RWPE2 (cell line): ENCODE measurements at places on chromosomes 12 and 14.

DNA sequence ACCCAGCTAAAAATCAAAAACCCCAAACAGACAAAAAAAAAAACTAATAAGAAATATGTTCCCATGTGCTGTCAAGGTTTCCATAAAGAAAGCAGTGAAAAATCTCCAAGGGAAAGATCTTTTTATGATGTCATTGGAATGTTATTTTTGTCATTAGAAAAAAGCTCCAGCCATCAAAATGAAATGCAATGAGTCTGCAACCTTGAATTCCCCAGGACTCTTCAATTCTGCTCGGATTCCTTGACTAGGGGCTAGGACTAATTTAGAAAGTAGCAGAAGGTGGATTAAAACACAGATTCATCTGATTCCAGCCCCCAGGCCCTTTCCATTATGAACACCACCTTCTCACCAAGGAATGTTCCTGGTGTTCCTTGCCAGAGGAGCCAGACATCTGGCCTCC is 6.0 kb upstream of the PCNX1 start:
- no peak for DNase-seq
- no peak overlapping the region for H3K4me3 ChIP-seq
- no peaks in the 10 kb centered on the region for H3K27me3 ChIP-seq
- peaks cover 13% of the 10 kb centered on the region for H3K4me1 ChIP-seq
- H3K36me3 ChIP-seq, result no peaks in the 10 kb centered on the region

- no peaks in the 10 kb centered on the region for H3K36me3 ChIP-seq
- no peaks in the 10 kb centered on the region for H3K4me1 ChIP-seq
- no peak for DNase-seq
- no peak overlapping the region for H3K27ac ChIP-seq
- no peak overlapping the region for H3K4me3 ChIP-seq
- H3K27me3 ChIP-seq, result no peaks in the 10 kb centered on the region
These were observed 103.7 kb downstream of the ETV6 start for GRCh38 chr12:11753150-11753499.

DNA sequence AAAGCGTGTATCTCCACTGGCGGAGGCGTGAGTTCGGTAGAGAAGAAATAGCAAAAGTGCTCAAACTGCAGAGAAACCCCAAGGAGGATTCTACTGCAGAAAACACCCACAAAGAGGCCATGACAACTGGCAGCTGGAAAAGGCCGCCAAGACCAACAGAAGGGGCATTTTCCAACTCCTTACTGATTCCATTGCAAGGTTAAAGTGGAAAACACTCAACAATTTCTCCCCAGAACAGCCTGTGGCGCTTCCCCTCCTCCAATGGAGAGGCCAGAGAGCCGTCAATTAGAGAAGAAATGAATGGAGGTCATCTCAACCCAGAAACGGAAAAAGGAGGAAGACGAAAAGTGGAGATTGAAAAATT is 618 bp upstream of the ANKRD52 start:
- H3K36me3 ChIP-seq, result peaks cover 32% of the 10 kb centered on the region
- H3K4me3 ChIP-seq, result peak overlapping the region; percentile 96
- H3K27ac ChIP-seq, result peak overlapping the region; percentile 69

DNA sequence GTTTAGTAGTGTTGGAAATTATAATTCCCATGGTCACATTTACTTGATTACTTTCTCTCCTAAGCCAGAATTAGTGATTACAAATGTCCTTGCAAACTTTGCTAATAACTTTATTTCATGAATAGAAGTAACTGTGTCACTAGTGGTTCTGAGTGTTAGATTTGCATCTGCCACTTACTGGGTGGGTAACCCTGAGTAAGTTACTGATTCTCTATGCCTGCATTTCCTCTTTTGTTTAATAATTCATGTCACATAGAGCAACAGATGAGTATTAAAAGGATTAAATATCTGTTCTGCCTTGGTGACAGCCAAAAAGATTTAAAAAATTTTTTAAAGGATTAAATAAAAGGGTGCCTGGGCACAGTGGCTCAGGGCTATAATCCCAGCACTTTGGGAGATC is 78.6 kb downstream of the BHLHE41 start:
- H3K27ac ChIP-seq, result no peak overlapping the region
- no peaks in the 10 kb centered on the region for H3K27me3 ChIP-seq
- H3K4me1 ChIP-seq, result no peaks in the 10 kb centered on the region
- no peaks in the 10 kb centered on the region for H3K36me3 ChIP-seq
- H3K4me3 ChIP-seq, result no peak overlapping the region
- DNase-seq, result no peak

- H3K36me3 ChIP-seq, result peaks cover 12% of the 10 kb centered on the region; the same call in 1 of the 2 replicates
- H3K27me3 ChIP-seq, result no peaks in the 10 kb centered on the region
- no peak overlapping the region for H3K4me3 ChIP-seq
- H3K4me1 ChIP-seq, result peaks cover 23% of the 10 kb centered on the region
- peak overlapping the region; percentile 92 for H3K27ac ChIP-seq
These were observed 9.3 kb downstream of the SYNE3 start for GRCh38 chr14:95507174-95507573.

DNA sequence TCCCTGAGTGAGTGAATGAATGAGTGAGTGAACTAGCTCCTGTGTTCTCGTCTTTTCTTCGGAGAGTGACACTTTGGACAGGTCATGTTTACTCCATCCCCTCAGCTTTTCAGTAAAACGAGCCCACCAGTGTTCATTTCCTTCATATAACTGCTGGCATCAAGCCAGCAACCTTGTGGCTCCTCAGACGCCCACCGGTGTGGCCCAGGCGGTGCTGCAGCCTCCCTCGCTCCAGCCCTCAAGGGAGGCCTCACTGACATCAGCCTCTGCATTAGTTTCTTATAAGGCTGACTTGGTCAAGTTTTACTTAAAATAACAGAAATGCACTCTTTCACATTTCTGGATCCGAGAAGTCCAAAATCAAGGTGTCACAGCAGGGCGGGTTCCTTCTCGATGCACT is 188.0 kb downstream of the ZFP36L1 start:
- H3K4me3 ChIP-seq, result no peak overlapping the region
- DNase-seq, result peak; percentile 43
- no peaks in the 10 kb centered on the region for H3K36me3 ChIP-seq
- H3K27me3 ChIP-seq, result no peaks in the 10 kb centered on the region
- peaks cover 1% of the 10 kb centered on the region for H3K4me1 ChIP-seq
- H3K27ac ChIP-seq, result no peak overlapping the region
